Large intestine (tissue), 12 donors: ENCODE measurements at places on chromosomes 6 and 20. TPM values are rescaled to one million over a fixed set of nuclear protein-coding genes. Genes with fewer than 3 reads are reported as not detected.
A peak's percentile ranks its signal among the peaks of the same experiment; 100 is the strongest.

PERP gene
- 77.6 TPM for polyA plus RNA-seq

AIF1 gene
- 57.1 TPM for polyA plus RNA-seq

PDE10A gene
- 2.7 TPM for polyA plus RNA-seq

PPP1R14C gene
- 2.9 TPM for polyA plus RNA-seq

DNA sequence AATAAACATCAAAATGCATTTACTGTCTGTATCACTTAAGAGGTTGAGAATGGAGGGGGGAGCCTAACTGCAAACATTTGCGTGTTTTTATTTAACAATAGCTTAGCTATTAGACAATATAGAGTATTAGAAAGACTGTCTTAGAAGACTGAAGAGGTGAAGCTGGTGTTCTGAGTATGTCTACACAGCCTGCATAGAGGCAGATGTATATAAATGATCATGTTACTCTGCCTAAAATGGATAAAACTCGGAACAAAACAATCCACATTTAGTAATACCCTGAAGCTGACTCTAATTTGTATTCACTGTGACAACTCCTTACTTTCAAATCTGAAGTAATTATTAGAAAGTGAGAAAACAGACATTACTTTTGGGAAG, 181.9 kb downstream of the GMPR start:
- no peak for DNase-seq

- no peak for DNase-seq
Observed at GRCh38 chr6:161750686-161751085, 476.8 kb upstream of the AGPAT4 start.

- no peak for DNase-seq
Observed at GRCh38 chr6:163999475-164000125, 585.1 kb downstream of the QKI start.

GRCh38 chr6:73747289-73747688, 51.3 kb downstream of the CD109 start:
- no peak for DNase-seq

DNA sequence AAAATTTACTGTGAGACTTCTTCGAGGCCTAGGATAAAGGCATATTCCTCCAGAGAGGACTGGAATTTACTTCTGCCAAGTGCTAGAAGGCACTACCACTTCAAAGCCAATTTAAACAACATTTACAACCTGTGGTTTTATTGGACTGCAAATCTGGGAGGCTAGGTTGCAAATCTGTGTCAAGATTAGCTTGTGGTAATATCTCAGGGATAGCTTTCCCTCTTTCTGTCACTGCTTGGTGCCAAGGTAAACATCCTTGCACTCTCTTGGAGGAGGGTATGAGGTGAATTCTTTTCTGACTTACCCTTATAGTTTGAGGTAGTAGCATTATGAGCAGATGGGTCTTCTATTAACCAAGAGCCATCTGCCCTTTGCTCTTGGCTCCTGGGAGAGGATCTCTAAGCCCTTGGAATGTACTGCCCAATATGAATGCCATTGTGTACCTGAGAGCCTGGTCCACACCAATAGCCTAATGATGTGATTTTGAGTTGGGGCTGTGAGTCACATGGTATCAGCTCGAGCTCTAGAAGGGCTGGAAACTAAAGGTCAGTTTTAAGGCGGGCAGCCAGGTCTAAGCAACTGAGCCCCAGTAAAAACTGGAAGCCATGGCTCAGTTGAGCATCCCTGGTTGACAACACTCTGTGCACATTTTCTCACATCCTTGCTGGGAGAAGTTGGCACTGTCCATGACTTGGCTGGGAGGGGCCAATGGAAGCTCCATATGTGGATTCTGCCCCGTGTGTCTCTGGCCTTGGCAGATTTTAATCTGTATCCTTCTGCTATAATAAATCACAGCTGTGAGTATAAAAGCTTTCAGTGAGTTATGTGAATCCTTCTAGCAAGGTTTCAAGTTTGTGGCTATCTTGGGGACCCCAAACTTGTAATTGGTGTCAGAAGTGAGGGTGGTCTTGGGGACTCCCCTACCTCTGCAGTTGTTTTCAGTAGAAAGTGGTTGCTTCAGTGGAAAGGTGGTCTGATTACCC, 188.1 kb downstream of the UBE3D start:
- no peak for DNase-seq

GRCh38 chr6:47162793-47163192, 120.7 kb upstream of the ADGRF1 start:
- DNase-seq = no peak

ECT2L gene
- 0.13 TPM for polyA plus RNA-seq

FGD2 gene
- polyA plus RNA-seq = 15.5 TPM

DNA sequence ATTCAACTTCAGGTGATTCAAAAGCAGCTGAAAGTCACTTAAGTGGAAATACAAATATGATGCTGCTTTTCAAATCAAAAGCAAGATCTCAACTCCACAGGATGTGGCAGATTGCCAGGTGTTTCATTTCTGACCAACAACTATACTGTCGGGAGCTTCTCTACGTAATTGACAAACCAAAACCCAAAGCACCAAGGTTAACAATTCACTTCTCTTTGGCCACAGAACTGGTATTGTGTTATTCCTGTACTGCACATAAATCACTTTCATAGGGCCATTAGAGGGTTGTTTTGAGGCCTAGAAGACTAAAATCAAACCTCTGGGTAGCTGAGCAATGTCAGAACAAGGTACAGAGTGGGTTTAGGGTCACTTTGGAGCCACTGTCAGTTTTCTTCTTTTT, 169.7 kb downstream of the HAO1 start:
- no peak for DNase-seq

DNA sequence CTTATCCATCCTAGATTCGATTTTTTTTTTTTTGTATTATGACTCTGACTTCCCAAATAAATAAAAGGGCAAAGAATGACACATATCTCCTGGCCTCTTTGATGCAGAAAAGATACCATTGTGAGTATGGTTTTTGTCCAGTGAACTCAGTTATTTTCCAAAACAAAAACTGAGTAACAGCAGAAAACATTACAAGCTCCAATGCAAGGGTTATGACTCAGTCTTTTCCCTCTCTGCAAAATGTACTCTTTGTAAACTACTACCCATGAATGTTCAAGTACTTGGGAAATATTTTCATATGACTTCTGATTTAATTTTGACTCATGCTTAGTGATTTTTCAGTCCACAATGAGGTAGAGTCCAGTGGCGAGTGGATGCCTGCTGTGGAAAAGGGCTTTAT, 355.3 kb downstream of the RNF144B start:
- DNase-seq = no peak

GRCh38 chr20:31673943-31674463, 36.3 kb downstream of the COX4I2 start:
- DNase-seq = no peak

- DNase-seq = no peak
Observed at GRCh38 chr20:51125780-51126179, 102.9 kb upstream of the KCNG1 start.

- no peak for DNase-seq
Observed at GRCh38 chr20:44023515-44024371, 109.1 kb downstream of the TOX2 start.

- peak; percentile 6 for DNase-seq
Observed at GRCh38 chr6:22322103-22323030, 25.5 kb upstream of the PRL start.

GRCh38 chr6:36839749-36840431, 646 bp upstream of the CPNE5 start:
- DNase-seq = no peak

HLA-DMB gene
- 23.9 TPM for polyA plus RNA-seq

DPPA5 gene
- not detected for polyA plus RNA-seq

GRCh38 chr6:107931894-107932293, 26.1 kb downstream of the SEC63 start:
- no peak for DNase-seq

BTNL2 gene
- 0.18 TPM for polyA plus RNA-seq

BEND6 gene
- 1.2 TPM for polyA plus RNA-seq

DEFB124 gene
- polyA plus RNA-seq = 0.21 TPM

RNF144B gene
- polyA plus RNA-seq = 2.0 TPM

NFATC2 gene
- 22.3 TPM for polyA plus RNA-seq

RAET1L gene
- polyA plus RNA-seq = not detected

DNA sequence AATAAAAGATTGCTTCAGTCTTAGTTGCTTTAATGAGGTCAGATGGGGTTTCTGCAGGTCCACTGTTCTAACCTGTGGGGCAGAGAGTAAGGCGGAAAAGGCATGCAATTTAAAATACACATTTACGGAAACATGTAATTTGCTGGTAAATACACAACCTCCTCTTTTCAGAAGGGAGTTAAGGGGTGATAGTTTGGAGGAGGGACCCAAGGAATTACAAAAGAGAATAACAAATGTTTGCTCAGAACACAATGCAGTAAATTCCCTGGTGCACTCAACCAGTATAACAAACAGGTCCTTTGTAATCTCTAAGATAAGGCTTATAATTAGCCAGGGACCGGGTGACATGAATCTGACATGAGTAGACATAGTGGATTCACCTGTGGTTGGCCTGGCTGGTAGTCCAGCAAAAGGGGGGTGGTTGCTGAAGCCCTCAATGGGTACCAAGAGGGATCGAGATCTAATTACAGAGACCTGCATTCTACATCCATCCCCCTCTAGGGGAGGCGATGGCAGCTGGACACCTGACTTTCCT, 295.1 kb downstream of the PHACTR1 start:
- no peak for DNase-seq

- no peak for DNase-seq
Observed at GRCh38 chr6:79635232-79635543, 4.1 kb downstream of the SH3BGRL2 start.

DNA sequence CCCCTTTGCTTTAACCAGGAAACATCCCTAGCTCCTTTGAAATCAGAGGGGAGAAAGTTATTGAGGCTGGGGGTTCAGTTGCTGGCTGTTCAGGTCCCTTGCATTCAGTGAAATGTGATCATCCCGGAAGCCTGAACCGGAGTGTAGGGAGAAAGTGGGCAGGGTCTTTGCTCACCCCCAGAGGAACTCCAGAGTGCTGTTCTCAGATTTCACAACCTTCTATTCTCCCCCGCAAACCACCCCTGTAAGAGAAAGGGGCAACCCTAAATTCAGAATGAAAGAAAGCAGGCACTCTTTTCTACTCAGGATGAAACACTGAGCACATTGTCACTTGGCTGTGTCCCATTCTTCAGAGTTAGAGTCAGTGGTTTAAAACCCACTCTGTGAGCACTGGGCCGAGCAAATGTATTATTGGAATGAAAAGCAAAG, 139.8 kb downstream of the KHDC1L start:
- DNase-seq = no peak

DNA sequence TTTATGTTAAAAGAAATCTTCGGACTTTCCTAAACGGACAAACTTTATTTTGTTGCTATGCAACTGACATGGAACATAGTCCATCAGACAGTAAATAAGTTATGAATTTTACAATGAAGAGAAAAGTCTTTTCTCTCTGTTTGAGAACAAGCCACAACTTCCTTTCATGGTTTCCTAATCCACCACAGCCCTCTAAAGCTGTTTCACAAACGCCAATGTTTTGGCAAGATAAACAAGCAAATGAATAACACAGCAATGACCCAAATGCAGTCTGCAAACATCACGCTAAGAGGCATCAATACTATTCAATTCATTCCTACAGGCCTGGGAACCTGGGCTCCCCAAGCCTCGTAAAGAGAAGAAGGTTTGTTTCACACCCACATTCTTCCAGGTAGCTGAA, 60.4 kb downstream of the HAO1 start:
- DNase-seq = no peak

GRCh38 chr6:92684386-92684785, 735.0 kb downstream of the EPHA7 start:
- DNase-seq = no peak

ETV7 gene
- 9.3 TPM for polyA plus RNA-seq

FAM162B gene
- polyA plus RNA-seq = 0.73 TPM

GRCh38 chr20:51419646-51420045, 122.9 kb downstream of the NFATC2 start:
- no peak for DNase-seq

PLCB1 gene
- polyA plus RNA-seq = 7.4 TPM

- DNase-seq = no peak
Observed at GRCh38 chr20:59120491-59120890, 43.1 kb upstream of the ZNF831 start.

HTR1B gene
- polyA plus RNA-seq = 1.2 TPM

GRCh38 chr6:119240257-119241110, 109.1 kb downstream of the MAN1A1 start:
- DNase-seq = peak; percentile 14

GRCh38 chr6:113995634-113996033, 24.7 kb upstream of the HDAC2 start:
- peak; percentile 73 for DNase-seq

GRCh38 chr20:49871391-49871948, 43.9 kb downstream of the SPATA2 start:
- no peak for DNase-seq

DNA sequence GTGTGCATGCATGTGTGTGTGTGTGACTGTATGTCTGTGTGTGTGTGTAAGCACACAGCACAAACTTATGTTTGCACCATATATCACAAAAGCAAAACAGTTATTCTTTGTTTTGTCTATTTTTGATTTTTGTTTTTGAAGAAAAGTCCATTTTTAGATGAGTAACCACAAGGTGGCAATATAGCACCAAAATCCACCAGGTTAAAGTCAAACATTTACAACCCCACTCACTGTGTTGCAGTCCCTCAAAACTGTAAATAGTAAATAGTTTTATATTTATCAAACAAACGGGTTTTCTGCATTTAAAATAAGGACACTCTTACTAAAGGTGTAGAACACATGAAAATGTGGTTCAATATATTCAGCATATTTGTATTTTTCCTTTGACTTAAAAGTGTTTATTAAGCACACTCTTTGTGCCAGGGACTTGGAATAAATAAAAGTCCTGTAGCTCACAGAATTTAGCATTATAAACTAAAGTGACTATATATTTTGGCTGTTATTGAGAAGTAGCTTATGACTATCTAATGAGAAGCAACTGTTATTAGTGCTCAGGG, 118.5 kb downstream of the GFRAL start:
- no peak for DNase-seq

RWDD2A gene
- 5.2 TPM for polyA plus RNA-seq

DNA sequence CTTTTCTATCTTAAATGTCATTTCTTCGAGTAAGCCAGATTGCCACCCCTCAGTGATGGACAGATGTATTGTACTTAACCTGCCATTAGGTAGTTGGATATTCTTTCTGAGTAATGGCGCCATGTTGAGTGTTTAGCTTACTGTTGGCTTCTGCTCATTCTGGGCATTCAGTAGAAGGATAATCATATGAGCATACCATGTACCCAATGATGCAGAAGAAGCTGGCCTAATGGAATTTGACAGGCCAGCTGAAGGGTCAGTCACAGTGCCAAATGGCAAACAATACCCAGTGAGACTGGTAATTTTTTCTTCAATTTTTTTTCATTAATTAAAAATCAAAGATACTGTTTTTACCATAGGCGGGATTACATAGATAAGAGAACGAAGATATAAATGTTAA, 1010.8 kb upstream of the EYS start:
- no peak for DNase-seq
